ENCODE measurements at places on chromosomes 11 and 22. TPM values are rescaled to one million over a fixed set of nuclear protein-coding genes. Genes with fewer than 3 reads are reported as not detected.
A peak's percentile ranks its signal among the peaks of the same experiment; 100 is the strongest.

GRCh38 chr11:23991165-23991539 lies 505.7 kb upstream of the LUZP2 start:
- no peaks in the 10 kb centered on the region for H3K36me3 ChIP-seq
- no peak overlapping the region for H3K27ac ChIP-seq
- no peaks in the 10 kb centered on the region for H3K27me3 ChIP-seq
- H3K4me3 ChIP-seq: no peak overlapping the region
- H3K4me1 ChIP-seq: no peaks in the 10 kb centered on the region
- no peak for DNase-seq

GRCh38 chr22:33397381-33397907 lies 339.3 kb upstream of the SYN3 start:
- H3K27me3 ChIP-seq: no peaks in the 10 kb centered on the region
- H3K36me3 ChIP-seq: peaks cover 2% of the 10 kb centered on the region
- DNase-seq: no peak
- H3K4me1 ChIP-seq: no peaks in the 10 kb centered on the region
- no peak overlapping the region for H3K4me3 ChIP-seq
- H3K27ac ChIP-seq: no peak overlapping the region

DNA sequence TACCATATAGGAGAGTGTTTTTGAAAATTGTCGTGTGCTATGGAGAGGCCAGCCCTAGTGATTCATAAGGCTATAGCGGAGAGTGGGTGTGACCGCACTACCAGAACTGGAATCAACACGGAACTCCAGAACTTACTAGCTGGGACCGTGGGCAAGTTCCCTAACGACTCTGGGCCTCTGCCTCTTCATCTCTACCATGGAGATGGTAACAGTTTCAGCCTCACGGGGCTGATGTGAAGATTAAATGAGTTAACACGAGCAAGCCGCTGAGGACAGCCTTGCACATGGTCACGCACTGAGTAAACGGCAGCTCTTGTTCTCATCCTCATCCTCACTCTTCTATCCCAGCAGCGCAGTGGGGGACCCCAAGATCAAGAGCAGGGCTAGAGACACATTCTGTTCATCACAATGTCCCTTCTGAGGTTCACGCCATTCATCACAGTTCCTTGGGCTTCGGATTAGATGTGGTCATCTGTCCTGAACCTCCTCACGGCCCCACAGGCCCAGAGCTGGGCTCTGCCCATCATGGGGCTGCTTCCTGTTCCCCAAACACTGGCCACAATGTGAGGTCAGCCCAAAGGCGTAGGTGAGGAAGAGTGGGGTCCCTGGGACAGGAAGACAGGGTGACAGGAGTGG lies 47.2 kb upstream of the CD5 start:
- no peak overlapping the region for H3K4me3 ChIP-seq
- no peaks in the 10 kb centered on the region for H3K36me3 ChIP-seq
- DNase-seq: no peak
- H3K27ac ChIP-seq: no peak overlapping the region
- H3K27me3 ChIP-seq: no peaks in the 10 kb centered on the region

DNA sequence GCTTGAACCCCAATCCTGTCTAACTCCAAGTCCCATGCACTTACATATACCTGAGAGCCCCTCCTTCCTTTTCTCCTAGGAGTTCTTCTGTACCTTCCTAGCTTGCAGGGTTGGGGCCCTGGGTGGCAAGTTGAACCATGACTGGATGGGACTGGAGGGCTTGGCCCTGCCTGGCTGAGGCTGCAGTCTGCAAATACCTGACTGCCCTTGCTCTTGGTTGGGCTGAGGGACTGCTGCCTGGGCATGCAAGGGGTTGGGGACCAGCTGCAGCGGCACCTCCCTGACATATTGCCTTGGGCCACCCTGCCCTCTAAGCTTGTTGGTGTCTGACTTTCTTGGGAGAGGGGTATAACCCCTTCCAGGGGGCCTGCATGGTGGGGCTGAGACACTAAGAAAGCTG lies 9.8 kb upstream of the SLC39A13 start:
- H3K4me1 ChIP-seq: peaks cover 3% of the 10 kb centered on the region
- no peaks in the 10 kb centered on the region for H3K27me3 ChIP-seq
- no peaks in the 10 kb centered on the region for H3K36me3 ChIP-seq
- H3K4me3 ChIP-seq: no peak overlapping the region
- H3K27ac ChIP-seq: no peak overlapping the region
- peak; percentile 35 for DNase-seq

DNA sequence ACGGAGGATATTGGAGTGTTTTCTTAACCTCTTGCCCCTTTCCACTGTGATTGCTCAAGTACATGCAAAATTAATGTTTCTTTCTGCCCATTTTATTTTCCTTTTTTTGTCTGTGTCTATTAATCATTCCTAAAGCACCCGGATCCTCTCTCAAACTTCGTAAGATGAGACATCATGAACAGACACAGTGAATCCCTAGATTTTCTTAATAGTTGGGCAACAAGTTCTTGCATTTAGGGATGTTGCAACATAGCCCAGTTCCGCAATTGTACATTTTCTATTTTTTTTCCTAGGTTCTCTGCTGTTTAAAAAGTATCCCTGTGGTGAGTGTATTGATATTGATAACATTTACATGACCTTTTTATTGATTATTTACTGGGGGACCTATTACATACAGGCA lies 2.9 kb downstream of the FAM111A start:
- H3K27me3 ChIP-seq: no peaks in the 10 kb centered on the region
- peaks cover 24% of the 10 kb centered on the region for H3K36me3 ChIP-seq
- no peaks in the 10 kb centered on the region for H3K4me1 ChIP-seq
- peak overlapping the region; percentile 91 for H3K4me3 ChIP-seq

DNA sequence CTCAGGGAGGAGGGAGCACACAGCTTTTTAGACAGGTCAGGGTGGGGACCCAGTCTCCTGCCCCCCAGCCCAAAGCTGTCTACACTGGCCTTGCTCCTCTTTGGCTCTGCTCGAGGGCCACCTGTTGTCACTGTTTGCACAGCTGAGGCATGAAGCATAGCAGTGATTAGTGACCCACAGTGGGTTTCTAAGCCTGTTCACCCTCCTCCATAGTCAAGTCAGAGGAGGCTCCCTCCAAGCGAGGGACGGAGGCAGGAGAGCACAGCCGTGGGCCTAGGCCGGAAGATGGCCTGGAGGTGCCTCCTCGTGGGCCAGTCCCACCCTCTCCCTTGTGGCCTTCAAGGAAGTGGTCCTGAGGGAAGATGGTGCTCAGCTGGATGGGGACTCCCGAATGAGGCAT lies 241.1 kb downstream of the GRIK4 start:
- no peaks in the 10 kb centered on the region for H3K27me3 ChIP-seq
- no peak overlapping the region for H3K4me3 ChIP-seq
- no peaks in the 10 kb centered on the region for H3K4me1 ChIP-seq
- DNase-seq: no peak

- no peak overlapping the region for H3K27ac ChIP-seq
- DNase-seq: no peak
- H3K4me1 ChIP-seq: no peaks in the 10 kb centered on the region
- peaks cover 11% of the 10 kb centered on the region for H3K36me3 ChIP-seq
Measured at GRCh38 chr11:74022546-74022945, 13.7 kb upstream of the UCP3 start.

- no peaks in the 10 kb centered on the region for H3K27me3 ChIP-seq
- H3K36me3 ChIP-seq: no peaks in the 10 kb centered on the region
- no peak overlapping the region for H3K27ac ChIP-seq
- H3K4me1 ChIP-seq: no peaks in the 10 kb centered on the region
- DNase-seq: no peak
Measured at GRCh38 chr22:46636221-46637002, 16.2 kb downstream of the GRAMD4 start.

DNA sequence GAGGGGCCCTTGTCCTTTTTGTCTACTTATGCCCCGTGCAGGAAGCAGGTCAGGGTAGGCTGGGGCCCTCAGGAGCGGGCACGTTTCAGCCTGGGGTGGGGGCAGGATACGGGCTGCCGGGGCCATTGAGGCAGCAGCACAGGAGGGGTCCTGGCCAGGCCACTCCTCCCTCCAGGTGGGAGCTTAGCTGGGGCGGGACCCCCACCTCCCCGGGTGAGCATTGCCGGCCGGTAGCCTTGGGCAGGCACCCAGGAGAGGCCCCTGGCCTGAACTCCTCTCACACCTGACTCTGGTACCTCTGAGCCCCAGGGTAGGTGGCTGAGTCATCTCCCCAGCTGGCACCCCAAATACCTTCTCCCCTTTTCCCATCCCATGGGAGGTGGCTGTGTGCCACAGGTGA lies 5.0 kb upstream of the MUC6 start:
- H3K4me1 ChIP-seq: no peaks in the 10 kb centered on the region
- no peak overlapping the region for H3K27ac ChIP-seq

Gene KCNK4
- 0.31 TPM for total RNA-seq

Gene OR11H1
- total RNA-seq: not detected

Gene OR52H1
- not detected for total RNA-seq

Gene BEST1
- total RNA-seq: 0.24 TPM

Gene OR5T3
- total RNA-seq: not detected

Gene PLEKHB1
- 34.0 TPM for total RNA-seq

Gene CEP126
- 1.2 TPM for total RNA-seq

Gene CSNK2A3
- 1.7 TPM for total RNA-seq

Gene HSPB2
- total RNA-seq: not detected

Gene ABTB2
- 5.3 TPM for total RNA-seq

Gene SPI1
- not detected for total RNA-seq

Gene TEX54
- 1.2 TPM for total RNA-seq

Gene C11orf42
- total RNA-seq: not detected

Data from H9 (cell line).